ENCODE measurements at places on chromosomes 12 and 14.

- DNase-seq = no peak
These were observed 28.6 kb downstream of the USP44 start for GRCh38 chr12:95522692-95523091.

DNA sequence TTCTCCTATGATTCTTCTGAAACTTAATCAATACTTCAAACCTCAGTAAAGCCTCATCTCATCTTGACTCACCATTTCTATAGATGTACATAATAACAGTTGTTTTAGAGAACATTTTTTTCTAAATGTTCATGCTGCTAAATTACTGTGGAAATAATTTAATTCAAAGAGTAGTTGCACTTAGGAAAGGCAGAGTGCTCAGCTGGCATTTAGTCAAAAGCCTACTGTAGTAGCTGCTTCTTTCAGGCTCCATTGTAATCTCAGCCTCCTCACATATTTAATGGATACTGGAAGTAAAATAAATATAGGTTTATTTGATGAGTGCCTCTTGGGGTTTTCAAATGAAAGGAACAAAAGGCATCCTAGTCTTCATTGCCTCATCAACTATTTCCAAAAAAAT, 325.0 kb downstream of the CCER1 start:
- DNase-seq = no peak

DNA sequence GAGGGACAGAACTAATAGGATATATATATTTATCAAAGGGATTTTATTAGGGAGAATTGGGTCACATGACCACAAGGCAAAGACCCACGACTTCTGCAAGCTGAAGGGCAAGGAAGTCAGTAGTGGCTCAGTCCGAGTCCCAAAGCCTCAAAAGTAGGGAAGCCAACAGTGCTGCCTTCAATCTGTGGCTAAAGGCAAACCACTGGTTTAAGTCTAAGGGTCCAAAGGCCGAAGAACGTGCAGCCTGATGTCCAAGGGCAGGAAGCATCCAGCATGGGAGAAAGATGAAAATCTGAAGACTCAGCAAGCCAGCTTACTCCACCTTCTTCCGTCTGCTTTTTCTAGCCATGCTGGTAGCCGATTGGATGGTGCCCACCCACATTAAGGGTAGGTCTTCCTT, 157.9 kb upstream of the CRY1 start:
- no peak for DNase-seq

GRCh38 chr14:29005647-29006046, 239.1 kb downstream of the FOXG1 start:
- DNase-seq = no peak

DNA sequence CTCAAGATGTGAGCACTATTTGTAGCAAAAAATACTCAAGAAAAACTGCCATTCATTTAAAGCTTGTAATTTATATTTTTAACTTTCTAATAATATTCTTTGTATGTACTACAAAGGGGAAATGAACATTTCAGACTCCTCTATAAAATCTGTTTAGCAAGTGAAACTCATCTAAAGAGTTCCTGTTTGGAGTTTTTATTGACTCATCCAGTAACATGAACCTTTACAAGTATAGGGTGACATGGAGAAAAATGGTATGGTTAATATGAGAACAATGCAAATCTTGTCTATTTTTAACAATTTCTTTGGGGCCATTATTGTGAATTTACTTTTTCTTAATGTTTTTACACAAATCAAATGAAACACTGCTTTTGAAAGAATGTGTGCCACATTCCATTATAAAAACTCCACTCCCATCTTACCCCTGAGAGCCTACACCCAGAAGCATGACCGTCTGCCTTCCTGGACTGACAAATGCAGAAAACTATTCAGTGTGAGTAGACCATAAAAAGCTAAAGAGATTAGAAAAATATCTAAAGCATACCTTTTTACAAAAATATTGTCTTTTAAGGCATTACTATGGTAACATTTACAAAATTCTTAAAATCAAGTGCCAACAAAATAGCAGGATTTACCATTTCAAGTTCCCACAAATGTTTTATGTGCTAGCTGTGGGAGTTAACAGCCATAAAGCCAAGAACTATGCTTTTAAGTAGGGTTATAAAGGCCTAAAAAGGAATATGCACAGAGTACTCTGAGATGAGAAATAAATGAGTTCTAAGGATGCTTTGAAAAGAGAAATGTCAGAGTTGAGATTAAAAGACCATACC, 144.0 kb downstream of the ADAMTS20 start:
- no peak for DNase-seq

DNA sequence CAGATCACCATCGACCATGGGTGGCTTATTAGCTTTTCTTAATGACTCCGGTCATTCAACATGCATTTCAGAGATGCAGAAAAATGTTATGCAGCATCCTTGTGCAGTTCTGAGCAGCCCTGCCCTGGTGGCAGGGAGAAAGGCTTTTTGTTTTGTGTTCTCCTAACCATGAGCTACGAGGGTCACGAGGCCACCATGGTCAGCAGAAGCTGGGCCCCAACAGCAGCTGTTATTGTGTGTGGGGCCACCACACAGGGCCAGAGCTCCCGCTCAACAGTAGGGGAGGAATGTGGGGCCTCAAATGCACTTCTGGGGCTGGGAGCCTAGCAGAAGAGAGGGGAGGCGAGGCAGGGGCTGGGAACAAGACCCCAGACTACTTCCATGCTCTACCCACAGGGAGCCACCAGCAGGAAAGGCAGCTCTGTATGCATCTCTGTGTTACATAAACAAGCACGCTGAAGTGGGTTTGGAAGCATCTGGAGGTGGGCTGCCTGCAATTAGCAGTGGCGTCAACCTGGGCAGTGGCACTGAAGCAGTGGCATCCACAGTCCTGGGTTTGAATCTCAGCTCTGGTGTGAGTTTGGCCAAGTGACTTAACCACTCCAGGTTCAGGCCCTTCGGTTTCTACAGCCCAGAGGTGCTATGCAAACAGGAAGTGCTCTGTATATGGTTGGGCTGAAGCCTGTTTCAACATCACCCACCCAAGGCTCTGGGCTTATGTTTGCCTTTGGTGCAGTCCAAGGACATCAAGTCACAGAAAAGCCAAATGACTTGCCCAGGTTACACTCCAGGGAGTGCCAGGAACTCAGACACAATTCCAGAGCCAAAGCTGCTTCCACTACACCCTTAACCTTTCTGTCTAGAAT, 16.3 kb downstream of the GLTP start:
- DNase-seq = no peak

DNA sequence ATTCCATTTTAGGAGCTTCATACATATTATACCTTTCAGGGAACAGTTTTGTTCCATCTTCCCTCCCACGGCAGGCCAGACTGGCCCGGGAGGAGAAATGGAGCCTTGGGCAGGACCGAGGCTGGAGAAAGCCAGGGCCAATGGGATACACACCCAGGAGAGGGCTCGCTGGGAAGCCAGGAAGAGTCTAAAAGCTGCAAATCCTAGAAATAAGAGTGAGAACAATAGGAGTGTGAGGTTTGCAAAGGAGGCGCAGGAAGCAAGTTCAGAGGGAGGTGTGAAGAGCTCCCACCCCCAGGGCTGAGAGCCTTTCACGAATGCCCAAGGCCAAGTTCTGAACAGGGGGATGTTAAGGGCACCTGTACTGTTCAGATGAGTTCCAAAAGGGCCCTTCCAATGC, 67.5 kb upstream of the CPSF6 start:
- no peak for DNase-seq

GRCh38 chr12:45131506-45131905, 80.6 kb upstream of the DBX2 start:
- DNase-seq = no peak

GRCh38 chr12:19026614-19027488, 102.7 kb upstream of the PLEKHA5 start:
- no peak for DNase-seq
